NCI-H1092 (cell line): ENCODE measurements at places on chromosomes 13 and 19.
A peak's percentile ranks its signal among the peaks of the same experiment; 100 is the strongest.

GRCh38 chr19:11295180-11295579 lies 780 bp upstream of the TSPAN16 start:
- no peak for DNase-seq

DNA sequence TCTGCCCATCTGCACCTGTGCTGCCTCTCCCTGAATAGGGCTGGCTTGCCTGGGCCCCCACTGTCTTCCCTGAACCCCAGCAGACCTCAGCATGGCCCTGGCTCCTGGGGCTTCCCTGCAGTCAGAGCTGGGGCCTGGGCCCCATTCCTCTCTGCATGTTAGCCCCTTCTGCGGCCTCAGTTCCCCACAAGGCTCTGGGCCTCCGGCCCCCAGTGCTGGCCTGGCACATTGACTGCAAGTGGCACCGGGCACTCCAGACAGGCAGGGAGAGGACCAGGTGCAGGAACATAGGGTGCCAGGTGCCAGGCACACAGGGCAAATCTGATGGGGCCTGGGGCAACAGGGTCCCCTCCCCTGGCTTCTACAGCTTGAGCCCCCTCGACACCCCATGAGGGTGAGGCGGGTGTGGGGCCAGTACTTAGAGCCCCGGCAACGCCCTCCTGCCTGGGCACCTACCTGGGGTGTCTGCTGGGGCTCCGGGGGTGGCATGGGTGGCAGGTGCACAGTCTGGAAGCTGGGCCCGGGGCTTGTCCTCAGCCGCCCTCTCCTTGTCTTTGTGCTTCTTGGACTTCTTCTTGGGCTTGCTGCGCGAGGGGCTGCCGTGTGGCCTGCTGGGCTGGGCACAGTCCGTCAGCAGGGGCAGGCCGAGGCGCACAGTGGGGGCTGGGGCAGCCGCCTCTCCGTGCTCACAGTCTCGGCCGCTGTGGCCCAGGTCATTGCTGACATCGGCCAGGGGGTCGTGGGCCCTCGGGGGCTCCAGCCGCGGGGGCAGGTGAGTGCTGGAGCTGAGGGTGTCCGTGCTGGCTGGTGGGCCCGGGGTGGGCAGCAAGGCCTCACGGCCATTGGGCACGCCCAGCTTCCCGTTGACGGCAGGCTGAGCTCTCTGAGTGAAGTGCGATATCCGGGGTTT lies 12.3 kb upstream of the ISYNA1 start:
- no peak for DNase-seq

GRCh38 chr13:95437561-95437960 lies 115.0 kb upstream of the CLDN10 start:
- no peak for DNase-seq

DNA sequence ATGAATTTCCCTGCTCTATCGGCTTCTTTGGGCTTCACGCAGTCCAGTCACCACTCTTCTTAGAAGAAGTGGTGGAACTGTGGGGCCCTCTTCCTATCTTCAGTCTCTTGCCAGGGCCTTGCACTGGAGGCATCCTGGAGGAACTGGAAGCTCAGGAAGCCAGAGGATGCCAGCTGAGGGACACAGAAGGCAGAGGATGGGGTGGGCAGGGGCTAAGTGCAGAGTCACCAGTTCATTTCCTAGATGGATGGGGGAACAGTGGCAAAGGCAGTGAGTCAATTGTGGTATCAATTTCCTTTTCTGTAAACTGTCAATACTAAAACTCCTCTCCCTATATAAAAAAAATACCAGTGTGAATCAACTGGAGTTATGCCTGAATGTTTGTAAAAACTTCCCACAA lies 419.7 kb downstream of the KLF12 start:
- no peak for DNase-seq

- no peak for DNase-seq
Observed at GRCh38 chr19:543910-544608, at the start of gene GZMM. Gene GZMM, plus strand, starts transcription at chr19:544053. Its CDS starts 19 bp downstream, at chr19:544072.

GRCh38 chr19:45499196-45500180 lies 1.2 kb downstream of the PPM1N start:
- no peak for DNase-seq

DNA sequence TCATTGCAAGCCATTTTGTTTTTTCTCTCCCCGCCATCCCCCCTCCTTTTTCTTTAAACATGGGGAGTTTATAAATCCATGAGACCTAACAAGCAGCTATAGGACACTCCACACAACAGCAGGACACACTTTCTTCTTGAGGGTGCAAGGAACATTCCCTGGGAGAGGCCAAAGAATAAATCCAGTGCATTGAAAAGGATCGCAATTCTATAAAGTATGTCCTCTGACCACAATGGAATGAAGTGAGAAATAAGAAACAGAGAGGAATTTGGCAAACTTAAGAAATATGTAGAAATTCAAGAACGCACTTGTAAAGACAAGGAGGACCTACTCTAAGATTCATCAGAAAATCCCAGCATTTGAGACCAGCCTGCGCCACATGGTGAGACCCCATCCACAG lies 11.9 kb downstream of the KLF2 start:
- DNase-seq: no peak

DNA sequence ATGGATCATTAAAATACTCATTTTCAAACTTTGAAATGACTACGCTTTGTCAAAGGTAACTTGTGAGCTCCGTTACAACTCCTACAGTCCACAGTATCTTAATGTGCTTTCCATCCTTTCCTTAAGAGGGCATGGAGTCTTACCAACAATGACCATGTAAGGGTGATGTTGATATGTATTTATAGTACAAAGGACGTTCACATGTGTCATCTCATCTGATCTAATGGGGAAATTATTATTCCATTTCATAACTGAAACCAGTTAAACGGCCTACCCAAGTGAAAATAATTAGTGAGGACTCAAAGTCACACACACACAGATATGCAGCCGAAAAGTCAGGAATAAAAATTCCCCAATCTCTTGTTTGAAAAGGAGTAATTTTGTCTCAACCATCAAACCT lies 9.6 kb downstream of the USP12 start:
- DNase-seq: no peak

- DNase-seq: no peak
Observed at GRCh38 chr19:23049256-23049655, 46.3 kb upstream of the ZNF728 start.

- DNase-seq: peak; percentile 63
Observed at GRCh38 chr13:107977071-107977574, 238.2 kb downstream of the LIG4 start.
